ENCODE measurements at places on chromosomes 4 and X.

- no peak for DNase-seq
Measured at GRCh38 chr4:122796801-122797404, 29.7 kb upstream of the FGF2 start.

GRCh38 chr4:127425202-127425845 is 207.4 kb upstream of the INTU start:
- no peak for DNase-seq

GRCh38 chrX:118644378-118644777 is 83.0 kb upstream of the IL13RA1 start:
- DNase-seq = no peak

GRCh38 chrX:87571964-87572363 is 54.4 kb downstream of the KLHL4 start:
- no peak for DNase-seq

DNA sequence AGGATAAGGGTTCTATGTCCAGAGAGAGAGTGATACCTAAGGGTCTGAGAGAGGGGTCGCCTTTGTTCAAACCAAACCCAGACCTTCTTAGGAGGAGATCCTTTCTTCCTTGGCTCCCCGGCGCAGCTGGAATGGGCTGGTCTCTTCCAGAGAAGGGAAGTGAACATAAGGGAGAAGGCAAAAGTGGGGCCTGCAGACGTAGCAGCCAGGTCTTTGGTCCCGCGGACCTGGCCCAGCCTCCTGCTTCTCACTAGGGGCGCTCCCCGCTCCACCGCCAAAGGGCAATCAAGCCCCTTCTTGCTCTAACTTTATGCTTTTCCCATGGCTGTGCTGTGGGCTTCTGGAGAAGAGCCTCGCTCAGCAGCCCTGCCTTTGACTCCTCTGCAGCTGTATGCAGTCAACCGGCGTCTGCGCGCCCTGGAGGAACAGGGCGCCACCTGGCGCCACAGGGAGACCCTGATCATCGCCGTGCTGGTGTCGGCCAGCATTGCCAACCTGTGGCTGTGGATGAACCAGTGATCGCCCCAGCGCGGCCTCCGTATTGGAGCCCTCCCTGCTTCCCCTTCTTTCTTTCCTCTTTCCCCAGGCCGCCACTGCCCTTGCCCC is 6.5 kb downstream of the FATE1 start:
- no peak for DNase-seq

DNA sequence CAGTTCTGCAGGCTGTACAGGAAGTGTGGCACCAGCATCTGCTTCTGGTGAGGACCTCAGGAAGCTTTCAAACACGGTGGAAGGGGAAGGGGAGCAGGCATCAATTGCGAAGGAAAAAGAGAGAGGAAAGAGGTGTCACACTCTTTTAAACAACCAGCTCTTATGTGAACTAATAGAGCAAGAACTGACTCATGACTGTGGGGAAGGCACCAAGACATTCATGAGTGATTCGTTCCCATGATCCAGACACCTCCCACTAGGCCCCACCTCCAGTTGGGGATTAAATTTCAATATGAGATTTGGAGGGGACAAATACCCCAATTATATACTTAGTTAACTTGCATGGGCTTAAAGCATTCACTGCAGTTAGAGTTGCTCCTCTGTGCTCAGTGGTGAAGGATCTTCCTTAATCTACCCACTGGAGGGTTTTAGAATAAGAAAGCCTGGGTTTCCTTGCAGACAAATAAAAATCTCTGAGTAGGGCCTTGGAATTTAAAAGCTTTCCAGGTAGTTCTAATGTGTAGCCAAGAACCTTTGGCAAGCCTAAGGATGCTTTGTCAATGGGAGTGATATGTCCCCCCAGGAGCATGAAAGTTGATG is 60.0 kb downstream of the SYNPO2 start:
- no peak for DNase-seq

DNA sequence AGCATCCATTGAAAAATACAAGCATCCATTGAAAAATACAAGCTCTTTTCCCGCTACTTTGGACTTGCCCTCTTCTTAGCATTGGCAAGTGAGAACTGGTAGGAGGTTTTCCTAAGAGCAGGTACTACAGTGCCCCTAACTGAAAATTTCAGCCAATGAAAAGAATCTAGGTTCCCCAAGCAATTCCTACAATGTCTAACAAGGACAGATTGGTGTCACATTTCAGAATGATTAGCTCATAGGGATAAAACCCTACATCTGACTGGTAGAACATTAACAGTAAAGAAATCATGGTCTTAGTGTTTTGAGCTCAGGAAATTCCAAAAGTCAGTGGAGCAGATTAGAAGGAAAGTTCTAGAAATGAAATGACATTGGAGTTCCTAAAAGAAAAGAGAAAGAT is 68.6 kb upstream of the QRFPR start:
- DNase-seq = no peak

DNA sequence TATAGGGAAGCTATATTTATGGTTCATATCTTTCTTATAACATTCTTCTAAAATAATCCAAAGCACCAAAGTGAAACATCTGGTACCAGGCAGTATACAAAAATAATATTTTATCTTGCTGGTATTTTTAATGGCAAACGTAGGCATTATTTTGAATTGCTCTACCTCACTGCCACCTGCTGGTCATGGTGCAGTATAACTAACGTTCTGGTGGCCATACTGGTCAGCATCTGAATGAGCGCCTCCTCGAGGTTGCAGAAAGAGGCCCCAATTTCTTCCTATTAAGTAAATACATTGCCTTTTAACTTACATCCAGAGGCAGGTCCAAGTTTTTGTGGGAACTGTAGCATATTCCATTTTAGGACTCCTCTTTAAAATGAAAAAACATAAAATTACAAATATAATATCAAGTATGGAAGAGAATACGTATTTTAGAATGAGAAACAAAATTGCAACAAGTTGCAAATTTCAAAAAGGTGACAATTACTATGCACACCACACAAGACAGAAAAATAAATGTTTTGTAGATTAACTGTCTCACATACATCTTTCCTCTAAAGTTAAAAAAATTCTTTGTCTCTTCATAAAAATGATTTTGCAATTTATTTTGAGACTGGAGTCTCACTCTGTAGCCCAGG is 22.9 kb upstream of the CWH43 start:
- no peak for DNase-seq

DNA sequence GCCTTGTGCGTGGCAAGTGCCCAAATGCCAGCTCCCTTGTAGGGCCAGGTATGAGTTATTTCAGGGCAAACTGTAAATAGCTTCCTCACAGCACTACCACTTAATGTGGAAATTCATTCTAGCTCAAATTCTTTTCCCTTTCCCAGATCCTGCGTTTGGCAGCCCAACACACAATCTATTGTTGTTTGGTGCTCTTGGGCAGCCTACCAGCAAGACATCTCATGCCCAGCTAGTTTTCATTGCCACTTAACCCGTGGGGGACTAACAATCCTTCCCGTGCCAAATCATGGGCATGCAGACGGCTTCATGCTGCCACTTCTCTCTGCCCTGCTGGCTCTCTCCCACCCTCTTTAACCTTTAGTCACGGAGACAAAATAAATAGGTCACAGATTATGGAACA is 454.2 kb downstream of the GRIA2 start:
- DNase-seq = no peak

GRCh38 chr4:123616951-123617461 is 220.4 kb downstream of the SPRY1 start:
- DNase-seq = peak; percentile 71

GRCh38 chr4:144580430-144580829 is 65.5 kb upstream of the HHIP start:
- no peak for DNase-seq

DNA sequence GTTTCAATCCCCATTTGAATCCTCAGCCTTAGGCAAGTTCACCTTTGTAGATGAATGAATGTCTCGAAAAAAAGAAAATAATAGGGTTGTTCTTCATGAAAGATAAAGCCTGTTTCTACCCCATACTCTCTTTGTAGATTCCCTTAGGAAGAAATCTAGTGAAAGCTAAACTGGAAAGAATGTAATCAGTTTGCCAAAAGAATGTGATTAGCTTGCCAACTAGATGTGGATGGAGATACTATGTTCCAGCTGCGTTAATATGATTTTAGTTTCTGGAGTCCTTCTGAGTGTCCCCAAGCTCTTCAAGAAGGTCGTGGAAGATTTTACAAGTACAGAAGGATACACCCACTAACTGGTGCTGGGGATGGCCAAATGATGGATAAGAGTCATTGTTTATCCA is 162.3 kb upstream of the EDNRA start:
- no peak for DNase-seq

- DNase-seq = no peak
Measured at GRCh38 chr4:103887191-103887590, 167.4 kb upstream of the TACR3 start.

DNA sequence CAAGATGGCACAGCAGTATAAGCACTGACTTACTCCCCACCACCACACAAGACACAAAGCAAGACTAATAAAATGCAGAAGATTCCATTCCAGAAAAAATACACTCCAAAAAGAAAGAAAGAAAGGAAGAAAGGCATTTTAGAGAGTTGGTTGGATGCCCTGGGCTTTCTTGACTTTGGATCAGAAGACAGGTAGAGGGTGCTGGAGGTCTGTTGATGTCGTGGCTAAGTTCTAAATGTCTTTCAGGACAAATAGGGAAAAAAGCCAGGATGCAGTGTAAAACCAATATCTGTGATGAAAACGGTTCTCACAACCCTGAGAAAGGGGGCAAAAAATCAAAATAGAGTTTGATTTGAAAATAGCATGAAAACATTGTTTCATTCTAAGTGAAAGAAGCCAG is 555.2 kb upstream of the PRKX start:
- no peak for DNase-seq

GRCh38 chr4:149353241-149353640 is 462.4 kb downstream of the IQCM start:
- no peak for DNase-seq

GRCh38 chr4:185335579-185335978 is 60.1 kb downstream of the LRP2BP start:
- no peak for DNase-seq

DNA sequence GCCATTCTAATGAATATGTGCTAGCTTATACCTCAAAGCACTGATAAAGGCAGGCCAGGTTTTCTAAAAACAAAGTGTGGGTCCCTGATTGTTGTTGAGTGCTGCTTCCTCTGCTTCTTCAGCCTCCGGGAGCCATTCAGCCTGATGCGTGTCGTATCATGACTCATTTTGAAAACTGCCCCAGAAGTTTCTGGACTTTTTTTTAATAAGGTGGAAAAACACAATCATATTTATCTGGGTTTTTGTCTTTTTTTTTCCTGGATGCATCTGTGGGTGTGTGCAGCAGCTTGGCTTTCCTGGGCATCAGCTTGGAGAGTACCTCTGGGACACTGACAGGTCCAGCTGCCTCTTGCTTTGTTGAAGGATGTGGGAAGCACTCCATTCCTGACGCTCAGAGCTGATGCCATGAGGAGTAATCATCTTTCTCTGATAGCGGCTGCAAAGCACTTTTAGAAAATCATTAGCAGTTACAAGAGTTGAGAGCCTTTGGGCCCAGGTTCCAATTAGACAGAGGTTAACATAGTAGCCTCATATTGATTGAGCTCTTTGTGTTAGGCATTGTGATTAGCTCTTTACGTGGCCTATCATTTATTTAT is 66.9 kb downstream of the PARM1 start:
- DNase-seq = no peak

DNA sequence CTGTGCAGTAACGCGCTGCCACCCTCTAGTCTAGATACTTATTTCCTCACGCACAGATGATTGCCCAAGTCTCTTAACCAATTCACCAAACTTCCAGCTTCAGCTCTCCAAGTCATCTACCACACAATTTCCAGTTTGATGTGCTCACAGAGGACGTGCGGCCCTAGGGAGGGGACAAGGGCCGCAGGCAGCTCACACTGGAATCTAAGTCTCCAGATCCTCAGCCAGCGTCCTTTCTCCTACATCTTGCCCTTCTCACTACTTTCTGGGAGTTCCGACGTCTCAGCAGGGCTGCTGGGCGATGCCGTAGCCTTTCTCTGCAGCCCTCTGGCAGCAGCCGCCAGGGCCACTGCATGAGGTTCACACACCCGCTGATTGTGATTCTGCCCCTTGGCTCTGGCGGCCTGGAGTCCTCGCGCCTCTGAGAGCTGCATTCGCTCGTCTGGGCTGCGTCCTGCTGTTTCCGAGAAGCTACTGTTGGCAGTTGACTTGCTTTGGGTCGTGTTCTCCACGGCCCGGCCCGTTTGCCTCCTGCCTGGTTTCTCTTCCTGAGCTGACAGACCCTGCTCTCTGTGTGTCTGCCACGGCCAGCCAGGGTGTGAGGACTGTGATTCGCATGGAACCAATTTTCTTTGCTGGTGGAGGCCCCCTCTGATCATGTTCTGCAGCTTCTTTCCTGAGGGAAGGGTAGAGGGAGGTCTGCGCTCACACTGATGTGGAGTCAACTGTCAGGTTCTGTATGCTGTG is 14.1 kb upstream of the TMEM131L start:
- no peak for DNase-seq

GRCh38 chrX:19183761-19184477 is 61.7 kb upstream of the ADGRG2 start:
- no peak for DNase-seq

DNA sequence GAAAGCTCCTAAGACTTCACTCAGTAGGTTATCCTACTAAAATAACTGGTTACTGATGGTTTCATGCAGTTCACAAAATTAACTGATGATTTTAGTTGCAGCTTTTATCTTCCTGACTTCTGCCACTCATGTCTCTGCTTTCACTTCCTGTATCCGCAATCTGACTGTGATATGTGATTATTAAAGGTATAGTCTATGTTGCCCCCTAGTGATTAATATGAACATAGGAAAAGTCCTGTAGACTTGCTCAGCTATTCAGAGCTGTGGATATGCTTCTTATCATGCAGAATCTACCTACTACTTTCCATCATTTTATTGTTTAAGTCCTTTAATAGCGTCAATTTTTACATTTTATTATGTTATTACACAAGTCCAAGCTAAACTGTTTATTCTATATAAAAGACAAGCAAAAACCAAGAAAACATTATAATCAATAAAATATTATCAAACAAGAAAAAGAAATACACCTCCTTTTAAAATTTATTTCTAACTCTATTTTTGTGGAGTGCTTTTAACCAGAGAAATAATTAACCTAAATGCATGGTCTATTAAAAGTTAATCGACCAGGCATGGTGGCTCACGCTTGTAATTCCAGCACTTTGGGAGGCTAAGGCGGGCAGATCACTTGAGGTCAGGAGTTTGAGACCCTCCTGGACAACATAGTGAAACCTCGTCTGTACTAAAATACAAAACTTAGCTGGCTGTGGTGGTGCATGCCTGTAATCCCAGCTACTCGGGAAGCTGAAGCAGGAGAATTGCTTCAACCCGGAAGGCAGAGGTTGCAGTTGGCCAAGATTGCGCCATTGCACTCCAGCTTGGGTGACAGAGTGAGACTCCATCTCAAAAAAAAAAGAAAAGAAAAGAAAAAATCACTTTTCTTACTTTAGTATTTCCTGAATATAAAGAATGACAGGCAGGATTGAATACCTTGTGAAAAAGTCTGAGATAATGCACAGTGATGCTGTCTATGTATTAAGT is 40.4 kb upstream of the TLR2 start:
- peak; percentile 9 for DNase-seq

GRCh38 chr4:109973529-109973905 is 60.8 kb downstream of the EGF start:
- DNase-seq = no peak

DNA sequence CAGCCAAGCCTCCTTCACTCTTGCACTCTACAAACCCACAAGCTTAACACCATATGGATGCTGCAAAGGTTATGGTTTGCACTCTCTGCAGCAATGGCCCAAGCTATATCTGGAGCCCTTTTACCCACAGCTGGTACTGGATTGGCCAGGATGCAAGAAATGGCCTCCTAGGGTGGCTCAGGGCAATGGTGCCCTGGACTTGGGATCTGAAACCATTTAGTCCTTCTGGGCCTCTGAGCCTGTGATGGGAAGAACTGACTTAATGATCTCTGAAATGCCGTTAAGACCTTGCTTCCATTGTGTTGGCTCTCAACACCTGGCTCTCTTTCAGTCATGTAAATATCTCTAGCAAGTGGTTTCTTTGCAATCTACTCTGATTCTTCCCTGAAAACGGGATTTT is 626.0 kb downstream of the KCTD8 start:
- no peak for DNase-seq

All from BJ (cell line).